ENCODE measurements at places on chromosomes 6 and 20.

- no peak for DNase-seq
Measured at GRCh38 chr20:24718696-24719095, 230.4 kb upstream of the CST7 start.

DNA sequence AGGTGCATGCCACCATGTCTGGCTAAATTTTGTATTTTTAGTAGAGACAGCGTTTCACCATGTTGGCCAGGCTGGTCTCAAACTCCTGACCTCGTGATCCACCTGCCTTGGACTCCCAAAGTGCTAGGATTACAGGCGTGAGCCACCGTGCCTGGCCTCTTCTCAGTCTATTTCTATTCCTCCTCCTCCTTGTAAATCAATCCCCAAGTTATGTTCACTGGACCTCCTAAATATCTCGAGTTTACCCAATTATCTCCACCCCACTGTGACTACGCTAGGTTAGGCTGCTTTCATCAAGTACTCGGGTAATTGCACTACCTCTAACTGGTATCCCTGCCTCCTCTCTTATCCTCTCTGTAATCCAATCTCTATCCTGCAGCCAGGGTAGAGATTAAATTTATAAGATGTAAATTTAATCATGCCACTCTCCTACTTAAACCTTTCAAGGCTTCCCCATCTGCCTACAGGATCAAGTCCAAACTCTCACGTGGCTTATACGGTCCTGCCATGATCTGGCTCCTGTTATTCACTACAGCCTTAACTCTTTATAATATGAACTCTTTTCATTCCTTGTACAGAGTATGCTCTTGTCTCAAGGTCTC, 837 bp upstream of the MAD2L1BP start:
- DNase-seq = no peak

GRCh38 chr20:37152284-37152683, 26.8 kb upstream of the RPN2 start:
- DNase-seq = no peak

DNA sequence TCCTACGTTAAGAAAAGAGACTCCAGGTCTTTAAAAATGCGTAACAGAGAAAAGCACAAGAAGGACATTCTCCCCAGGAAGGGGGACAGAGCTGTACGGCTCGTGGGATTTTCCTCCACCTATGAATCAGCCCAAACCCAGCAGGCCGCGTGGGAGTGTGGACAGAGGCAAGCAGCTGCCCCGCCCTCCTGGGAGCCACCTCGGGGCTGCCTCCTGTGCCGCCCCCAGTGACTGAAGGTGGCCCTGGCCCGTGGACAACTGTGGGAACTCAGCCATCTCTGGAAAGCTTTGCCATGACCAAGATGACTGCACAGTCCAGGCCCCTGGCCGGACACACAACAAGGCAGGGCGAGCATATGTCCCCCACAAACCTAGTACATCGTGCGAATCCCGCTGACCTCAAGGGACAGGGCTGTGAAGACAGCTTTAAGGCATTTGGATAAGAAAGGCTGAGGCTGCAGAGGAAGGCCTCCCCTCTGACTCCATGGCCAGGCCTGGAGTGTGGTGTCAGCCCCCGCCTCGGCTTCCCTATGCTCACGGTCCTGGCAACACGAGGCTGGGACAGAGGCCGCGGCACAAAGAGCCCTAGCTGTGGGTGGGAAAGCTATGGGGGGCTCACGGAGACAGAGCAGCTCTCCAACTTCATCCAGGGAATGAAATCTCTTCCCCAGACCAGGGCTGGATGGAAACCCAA, 26.9 kb downstream of the PXDC1 start:
- DNase-seq = no peak

GRCh38 chr6:36765190-36765589, 67.6 kb downstream of the RAB44 start:
- DNase-seq = no peak

- DNase-seq = no peak
Measured at GRCh38 chr6:46757214-46757596, 10.5 kb downstream of the ANKRD66 start.

DNA sequence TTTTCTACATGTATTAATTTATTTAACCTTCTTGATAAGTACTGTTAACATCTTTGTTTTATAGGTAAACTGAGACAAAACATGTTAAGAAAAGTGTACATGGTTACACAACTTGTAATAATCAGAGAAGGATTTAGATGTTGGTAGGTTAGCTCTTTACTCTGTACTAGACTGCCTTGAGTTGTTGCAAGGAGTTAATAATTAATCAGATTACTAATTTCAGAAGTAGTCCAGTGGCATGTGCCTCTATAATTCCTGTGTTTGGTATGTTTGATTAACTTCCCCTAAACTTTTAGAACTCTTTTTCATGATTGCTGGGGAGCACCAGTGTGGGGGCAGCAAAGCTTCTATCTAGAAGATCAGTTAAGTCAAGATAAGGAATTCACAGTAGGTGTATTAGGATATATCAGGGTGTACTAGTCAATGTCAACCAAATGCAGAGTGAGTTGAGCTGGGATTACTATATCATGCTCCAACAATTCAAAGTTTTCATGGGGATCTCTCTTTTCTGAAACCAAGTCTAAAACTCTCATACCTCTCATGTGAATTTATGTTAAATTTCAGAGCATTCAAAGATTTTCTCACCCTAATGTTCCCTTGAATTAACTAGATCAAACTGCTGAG, 129.7 kb upstream of the AHI1 start:
- DNase-seq = no peak

DNA sequence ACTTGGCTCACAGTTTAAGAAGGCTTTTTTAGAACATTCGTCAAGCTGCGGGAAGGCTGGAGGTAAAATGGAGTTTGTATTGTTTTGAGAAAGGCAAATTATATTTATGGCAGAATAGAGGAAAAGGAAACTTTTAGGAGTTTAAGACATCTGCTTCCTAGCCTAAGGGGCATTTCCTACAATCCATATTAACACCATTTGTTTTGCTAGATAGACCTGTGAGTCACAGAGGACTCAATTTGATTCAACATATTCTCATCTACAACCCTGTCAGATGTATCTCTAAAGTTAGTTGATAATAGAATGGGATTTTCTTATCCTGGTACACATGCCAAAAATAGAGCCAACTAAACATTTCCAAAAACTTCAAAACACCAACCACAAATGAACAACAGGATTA, 35.0 kb downstream of the RCAN2 start:
- DNase-seq = no peak

- DNase-seq = no peak
Measured at GRCh38 chr20:60591172-60591799, 633.1 kb downstream of the CDH26 start.

DNA sequence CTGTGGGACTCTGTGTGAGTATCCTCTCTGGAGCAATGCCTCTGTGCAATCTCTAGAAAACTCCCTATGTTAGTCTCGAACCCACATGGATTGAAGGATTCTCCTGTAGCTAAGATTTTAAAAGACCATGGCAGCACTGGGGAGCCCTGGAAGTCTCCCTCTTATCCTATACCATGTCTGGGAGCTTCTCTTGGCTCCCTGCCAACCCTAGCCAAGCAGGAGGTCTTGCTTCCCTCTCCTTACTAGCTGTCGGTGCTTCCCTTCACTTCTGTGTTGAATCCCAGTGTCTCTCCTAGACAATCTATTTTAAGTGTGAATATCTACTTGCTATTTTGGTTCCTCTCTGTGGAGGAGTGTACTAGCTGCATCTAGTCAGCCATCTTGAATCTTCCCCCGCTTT, 118.8 kb upstream of the NRN1 start:
- no peak for DNase-seq

GRCh38 chr6:23087471-23087870, 518.1 kb downstream of the HDGFL1 start:
- no peak for DNase-seq
